ENCODE measurements at places on chromosomes 13 and 19.

DNA sequence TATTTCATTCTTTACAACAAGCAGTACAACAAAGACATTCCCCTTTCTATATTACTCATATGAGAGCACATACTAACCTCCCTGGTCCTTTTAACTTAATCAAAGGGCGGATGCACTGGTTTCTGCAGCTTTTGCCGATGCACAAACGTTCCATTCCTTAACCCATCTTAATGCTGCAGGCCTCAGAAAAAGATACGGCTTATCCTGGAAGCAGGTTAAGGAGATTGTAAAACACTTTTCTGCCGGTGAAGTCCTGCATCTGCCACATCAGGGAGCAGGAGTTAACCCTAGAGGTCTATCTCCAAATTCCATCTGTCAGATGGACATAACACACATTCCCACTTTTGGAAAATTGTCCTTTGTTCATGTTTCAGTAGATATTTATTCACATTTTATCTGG, 11.5 kb upstream of the ZNF814 start:
- no peak for DNase-seq

- DNase-seq: peak; percentile 2
Observed at GRCh38 chr13:91017031-91017668, 330.3 kb upstream of the MIR17HG start.

GRCh38 chr19:30679153-30679702, 307.0 kb downstream of the ZNF536 start:
- no peak for DNase-seq

GRCh38 chr19:23822735-23823134, 64.0 kb upstream of the ZNF681 start:
- no peak for DNase-seq

GRCh38 chr13:95023405-95023804, 277.8 kb downstream of the ABCC4 start:
- no peak for DNase-seq

GRCh38 chr13:101190976-101191375, 225.3 kb downstream of the NALCN start:
- DNase-seq: no peak

- DNase-seq: no peak
Observed at GRCh38 chr13:66212511-66212910, 1017.6 kb downstream of the PCDH9 start.

- DNase-seq: peak; percentile 78
Observed at GRCh38 chr13:79393564-79394249, 12.3 kb downstream of the RBM26 start.

- peak; percentile 46 for DNase-seq
Observed at GRCh38 chr13:31044364-31045285, 112.2 kb downstream of the TEX26 start.

DNA sequence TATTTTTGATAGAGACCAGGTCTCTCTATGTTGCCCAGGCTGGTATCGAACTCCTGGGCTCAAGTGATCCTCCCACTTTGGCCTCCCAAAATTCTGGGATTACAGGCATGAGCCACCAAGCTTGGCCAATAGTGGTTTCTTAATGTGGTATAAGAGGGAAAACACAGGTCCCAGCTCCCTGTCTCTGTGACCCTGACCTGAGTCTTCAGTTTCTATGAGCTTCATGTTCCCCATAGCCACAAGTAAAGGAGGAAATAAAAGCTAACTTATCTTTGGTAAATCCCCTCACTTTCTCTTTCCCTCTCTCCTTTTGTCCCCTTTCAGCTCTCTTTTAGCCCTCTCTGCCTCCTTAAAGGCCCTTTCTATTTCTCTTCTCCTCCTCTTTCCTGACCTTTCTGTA, 50.3 kb downstream of the ABCC4 start:
- no peak for DNase-seq

GRCh38 chr13:46527237-46527636, 25.7 kb upstream of the LRCH1 start:
- DNase-seq: no peak
